ENCODE measurements at places on chromosomes 12 and 14.
A peak's percentile ranks its signal among the peaks of the same experiment; 100 is the strongest.

- DNase-seq: peak; percentile 72
These were observed 5.5 kb downstream of the BCL11B start for GRCh38 chr14:99266181-99267178.

DNA sequence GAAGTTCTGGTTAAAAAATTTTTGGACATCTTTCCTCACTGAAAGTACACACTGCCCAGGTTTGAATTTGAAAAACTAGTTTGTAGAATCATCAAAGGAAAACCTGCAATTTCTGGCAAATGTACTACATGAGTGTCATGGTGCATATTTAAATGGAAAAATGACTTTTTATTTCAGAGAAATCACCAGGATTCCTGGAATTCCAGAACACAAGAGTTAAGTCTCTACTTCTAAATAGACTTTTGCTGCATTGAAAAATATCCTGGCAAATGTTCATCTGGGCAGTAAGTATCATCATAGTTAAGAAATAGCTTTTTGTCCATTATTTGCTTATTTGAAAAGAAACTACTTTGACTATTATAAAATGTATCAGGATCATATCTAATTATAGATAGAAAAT is 275.1 kb downstream of the PRKD1 start:
- DNase-seq: no peak

DNA sequence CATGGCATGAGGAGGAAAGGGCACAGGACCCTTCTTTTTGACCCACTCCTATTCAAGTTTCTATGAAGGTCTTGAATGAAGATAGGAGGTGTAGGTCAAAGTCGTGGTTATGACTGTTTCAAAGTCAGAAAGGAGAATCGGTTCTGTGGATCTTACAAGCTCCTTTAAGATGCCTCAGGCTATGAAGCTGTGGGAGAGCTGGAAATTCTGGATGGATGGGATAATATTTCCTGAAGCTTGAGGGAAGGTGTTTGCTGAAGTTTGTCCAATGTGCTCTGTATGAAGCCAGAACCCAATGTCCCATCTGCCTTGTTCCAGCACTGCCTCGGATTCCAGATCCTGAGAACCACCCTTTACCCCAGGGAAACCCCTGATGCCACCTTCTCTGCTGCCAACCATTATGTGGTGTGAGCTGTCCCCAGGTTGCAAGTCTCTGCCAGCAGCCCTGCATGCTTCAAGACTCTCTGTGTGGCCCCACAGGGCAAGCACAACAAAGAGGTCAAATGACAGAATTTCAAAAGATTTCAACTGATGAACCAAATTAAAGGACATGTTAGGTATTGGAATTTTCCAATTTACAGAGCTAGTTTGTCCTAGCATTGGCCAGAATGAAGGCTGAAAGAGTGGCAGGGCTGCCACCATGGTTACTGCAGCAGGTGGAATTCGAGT is 472.0 kb downstream of the RGS6 start:
- no peak for DNase-seq

GRCh38 chr12:83122623-83122934 is 435.9 kb downstream of the TMTC2 start:
- DNase-seq: no peak

- peak; percentile 78 for DNase-seq
These were observed 59.1 kb downstream of the DCAF5 start for GRCh38 chr14:69093631-69094421.

GRCh38 chr14:64768401-64769095 is 64.3 kb downstream of the PLEKHG3 start:
- no peak for DNase-seq

- no peak for DNase-seq
These were observed 190.6 kb downstream of the ITPR2 start for GRCh38 chr12:26642361-26642760.

DNA sequence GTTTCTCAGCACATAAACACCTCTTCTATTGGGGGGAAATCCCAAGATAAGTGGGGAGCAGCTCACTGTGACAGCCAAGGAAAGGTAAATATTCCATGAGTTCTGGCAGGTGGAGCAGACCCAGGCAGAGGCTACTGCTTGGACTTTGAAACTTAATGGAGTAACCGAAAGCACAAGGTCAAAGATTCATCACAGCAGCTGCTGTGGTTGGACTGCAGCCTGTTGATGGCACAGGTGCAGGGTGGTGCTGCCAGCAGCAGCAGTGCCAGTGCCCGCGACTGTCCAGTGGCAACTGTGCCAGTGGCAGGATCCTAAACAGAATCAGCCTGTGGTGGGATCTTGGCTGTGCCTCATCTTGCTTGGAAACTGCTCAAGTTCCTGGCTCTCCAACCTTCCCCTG is 81.4 kb upstream of the ARID2 start:
- DNase-seq: no peak

GRCh38 chr12:127125607-127126259 is 1141.2 kb upstream of the TMEM132C start:
- DNase-seq: peak; percentile 93

- DNase-seq: peak; percentile 43
These were observed 30.4 kb downstream of the NUAK1 start for GRCh38 chr12:106108185-106108835.

DNA sequence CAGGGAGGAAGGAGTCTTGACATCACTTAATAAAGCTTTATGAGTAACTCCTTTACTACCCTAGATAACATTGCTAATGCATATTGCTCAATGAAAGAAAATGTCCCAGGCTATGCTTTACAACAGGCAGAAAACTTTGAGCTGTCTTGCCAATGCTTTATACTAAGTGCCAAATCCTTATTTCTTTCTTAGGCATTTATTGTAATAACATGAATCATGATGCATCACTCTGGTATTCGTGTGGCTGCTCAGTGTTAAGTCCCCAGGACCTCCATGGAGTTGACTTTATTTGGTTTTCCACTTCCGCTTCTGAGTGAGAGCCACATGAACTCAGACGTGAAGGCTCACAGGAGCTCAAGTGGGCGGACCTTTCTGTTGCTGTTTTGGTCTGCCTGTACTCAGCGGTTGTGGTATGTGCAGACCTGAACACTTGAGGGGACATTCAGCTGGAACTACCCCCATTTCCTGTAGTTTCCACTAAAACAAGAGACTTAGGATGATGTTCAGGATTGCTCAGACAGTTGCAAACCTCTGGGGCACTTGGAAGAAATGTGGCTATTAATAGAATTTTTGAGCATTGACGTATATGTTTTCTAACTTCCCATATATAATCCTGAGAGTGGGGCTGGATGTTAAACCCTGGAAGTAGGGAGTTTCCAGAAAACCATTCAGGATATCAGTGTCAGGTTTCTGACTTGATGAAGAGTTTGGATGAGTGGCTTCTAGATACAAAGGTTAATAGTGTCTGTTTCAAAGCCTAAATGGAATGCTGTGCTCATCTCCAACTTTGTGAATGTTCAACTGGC is 258.6 kb downstream of the MSRB3 start:
- DNase-seq: peak; percentile 99

DNA sequence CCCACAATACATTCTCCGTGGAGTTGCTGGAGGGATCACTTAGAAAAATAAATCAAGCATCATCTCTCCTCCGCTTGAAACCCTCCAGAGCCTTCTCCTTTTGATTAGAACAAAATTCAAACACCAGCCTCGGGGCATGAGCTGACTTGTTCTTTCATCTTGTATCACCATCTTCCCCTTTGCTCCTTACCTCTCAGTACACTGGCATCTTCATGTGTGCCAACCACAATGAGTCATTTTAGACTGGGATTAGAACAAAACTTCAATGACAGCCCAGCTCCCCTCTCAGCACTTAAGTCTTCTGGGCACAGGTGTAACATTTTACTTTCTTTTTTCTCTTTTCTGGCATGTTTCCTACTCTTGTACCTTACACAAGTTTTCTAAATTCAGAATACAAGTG is 1159.2 kb upstream of the TMEM132C start:
- DNase-seq: peak; percentile 16

DNA sequence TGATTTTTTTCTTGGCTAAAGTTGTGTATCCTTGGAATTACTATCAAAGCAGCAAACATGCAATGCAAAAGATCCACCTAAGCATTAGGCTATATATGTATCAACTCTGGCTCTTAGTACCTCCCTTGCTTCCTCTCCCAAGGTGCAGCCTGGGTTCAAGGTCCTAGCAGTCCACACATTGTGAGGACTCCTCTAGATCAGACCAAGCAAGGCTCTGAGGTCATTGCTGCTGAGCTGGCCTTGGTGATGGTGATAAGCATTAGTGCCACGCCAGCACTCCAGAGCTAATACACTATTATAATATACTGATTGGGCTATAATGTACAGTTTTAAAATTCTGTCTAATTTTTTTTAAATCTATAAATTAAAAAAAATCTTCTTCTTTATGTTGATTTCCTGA is 196.9 kb upstream of the BTG1 start:
- no peak for DNase-seq

GRCh38 chr14:51462182-51462581 is 189.5 kb upstream of the FRMD6 start:
- no peak for DNase-seq
